ENCODE measurements at places on chromosomes 2 and 18.
A peak's percentile ranks its signal among the peaks of the same experiment; 100 is the strongest.

DNA sequence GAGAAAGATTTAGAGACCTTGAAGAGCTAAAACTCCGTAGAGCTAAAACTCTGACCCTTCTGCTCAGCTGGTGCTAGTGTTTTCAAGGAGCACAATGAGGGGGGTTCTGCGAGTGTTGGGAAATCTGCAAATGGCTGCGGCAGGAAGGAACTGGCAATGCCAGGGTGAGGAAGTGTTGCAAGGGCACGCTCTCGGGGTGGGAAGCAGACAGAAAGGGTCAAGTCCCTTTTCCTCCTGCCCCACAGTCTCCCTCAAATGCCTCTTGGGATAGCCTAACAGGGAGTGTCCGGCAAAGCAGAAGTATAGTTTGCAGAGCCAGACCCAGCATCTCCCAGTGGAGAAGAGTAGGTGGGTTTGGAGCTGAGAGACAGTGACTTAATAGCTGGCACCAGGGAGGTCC lies 60.5 kb downstream of the NCAPH start:
- DNase-seq: no peak

DNA sequence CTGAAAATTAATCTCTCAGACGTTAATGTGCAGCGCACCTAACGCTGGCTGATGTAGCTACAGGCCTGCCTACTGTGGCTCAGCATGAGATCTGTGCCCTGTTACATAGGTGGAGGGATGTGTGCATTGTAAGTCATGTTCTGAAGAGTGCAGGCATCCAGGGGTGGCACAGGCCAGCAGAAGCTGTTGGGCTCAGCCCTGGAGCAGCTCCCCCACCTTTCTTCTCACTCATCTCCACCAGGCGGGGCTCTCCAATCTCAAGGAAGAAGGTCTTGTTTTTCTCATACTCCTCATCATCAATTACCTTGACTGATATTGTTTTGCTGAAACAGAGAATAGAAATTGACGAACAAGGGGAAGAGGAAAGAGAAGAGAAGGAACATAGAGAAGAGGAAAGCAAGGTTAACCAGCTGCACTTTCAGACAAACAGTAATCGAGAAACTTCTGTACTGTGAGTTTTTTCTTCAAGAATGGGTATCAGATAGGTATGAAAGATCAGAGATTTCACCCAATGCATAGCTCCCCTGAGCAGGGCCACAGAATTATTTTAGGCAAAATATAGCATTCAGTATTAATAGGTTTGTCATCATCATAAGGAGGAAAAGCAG lies 273.6 kb downstream of the SLC8A1 start:
- no peak for DNase-seq

- peak; percentile 7 for DNase-seq
These were observed 51.4 kb upstream of the SPAG16 start for GRCh38 chr2:213232649-213233437.

GRCh38 chr2:232255033-232255432 lies 123.5 kb upstream of the ALPP start:
- DNase-seq: no peak

DNA sequence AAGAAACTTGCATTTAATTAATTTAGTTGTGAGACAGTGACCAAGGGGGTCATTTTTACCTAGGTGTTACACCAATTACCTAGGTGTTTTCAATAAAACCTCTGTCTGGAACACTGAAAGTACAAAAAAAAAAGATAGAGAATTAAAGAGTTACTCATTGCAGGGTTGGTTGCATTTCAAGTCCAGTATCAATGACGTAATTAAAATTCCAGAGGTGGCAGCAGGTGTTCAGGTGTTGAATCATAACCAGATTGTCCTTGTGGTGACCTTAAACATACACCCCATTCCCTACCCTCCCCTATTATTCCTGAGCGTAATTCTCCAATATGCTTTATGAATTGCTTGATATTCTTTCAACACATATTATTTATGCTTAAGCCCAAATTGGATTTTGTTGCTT lies 352.0 kb upstream of the SLC8A1 start:
- no peak for DNase-seq

DNA sequence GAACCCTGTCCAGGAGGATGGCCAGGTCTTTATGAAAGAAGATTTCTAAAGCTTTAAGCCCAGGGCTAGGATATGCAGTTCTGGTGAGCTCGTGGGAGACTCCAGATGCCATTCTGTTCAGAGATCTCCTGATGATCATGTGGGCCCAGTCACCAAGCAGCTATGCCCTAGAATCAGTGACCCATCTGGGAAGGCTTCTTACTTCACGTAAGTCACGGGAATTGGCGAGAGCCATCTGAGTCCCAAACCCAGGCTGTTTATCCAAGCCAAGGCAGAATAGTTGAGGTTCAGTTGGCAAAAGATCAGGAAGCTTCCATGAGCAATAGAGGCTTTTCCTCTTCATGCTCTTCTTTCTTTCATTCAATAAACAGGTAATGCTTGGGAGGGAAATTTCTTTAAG lies 23.9 kb downstream of the ANTXR1 start:
- DNase-seq: no peak

DNA sequence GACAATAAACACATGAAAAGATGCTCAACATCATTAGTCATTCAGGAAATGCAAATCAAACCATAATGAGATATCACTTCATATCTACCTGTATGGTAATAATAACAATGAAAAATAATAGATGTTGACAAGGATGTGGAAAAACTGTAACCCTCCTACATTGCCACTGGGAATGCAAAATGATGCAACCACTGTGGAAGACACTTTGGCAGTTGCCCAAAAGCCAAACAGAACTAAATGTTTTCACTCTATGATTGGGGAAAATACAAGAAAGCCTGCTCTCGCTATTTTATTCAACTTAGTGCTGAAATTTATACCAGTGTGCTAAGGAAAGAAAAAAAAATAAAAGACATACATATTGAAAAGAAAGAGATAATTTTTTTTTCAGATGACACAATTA lies 934.5 kb downstream of the CNTNAP5 start:
- DNase-seq: no peak

DNA sequence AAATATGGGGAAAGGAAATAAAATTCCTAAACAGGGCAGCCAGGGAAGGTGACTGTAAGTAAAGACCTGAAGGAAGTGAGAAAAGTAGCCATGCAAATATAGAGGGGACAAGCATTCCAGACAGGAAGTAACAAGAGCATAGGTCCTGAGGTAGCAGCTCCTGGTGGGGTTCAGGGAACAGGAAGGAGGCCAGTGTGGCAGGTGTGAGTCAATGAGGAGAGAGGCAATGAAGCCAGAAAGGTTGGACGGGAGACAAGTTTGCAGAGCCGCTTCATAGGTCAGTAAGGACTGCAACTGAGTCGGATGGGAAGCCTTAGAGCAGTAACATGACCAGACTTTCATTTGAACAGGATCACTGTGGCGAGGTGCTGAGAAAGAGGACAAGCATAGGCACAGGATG lies 150.9 kb downstream of the METTL4 start:
- no peak for DNase-seq

- no peak for DNase-seq
These were observed 1142.1 kb downstream of the DPP10 start for GRCh38 chr2:115584507-115584906.

DNA sequence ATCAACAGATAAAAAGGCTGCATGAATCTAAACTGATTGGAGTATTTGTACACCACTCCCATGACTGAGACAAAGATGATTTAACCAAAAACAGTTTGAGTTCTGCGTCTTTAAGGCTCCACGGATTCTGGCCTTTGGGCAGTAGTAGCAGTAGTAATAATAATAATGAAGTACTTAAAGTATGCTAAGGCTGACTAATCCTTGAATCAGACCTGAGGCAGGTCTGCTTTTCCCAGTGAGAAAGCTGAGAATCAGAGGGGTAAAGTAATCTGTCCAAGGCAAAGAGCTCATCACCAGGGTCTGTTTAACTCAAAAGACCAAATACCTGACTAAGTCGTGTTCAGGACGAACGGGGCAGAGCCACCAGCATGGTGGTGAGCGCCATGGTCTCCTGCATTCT lies 61.4 kb downstream of the ID2 start:
- DNase-seq: no peak

DNA sequence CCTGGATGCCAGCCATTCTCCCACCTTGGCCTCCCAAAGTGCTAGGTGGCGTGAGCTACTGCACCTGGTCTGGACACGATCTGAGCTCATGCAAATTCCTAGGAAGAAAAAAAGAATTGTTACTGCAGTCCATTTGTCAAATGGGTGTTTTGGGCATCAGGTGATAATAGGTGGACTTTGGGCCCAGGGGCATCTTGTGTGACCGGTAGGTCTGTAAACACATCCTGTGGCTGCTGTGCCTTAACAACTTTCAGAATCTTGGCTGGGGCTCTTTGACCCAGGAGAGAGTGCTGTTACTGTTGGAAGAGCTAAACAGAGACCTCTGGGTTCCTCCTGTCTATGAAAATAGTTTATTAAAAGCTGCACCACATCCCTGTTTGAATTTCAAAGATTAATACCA lies 34.9 kb upstream of the TFCP2L1 start:
- DNase-seq: no peak

DNA sequence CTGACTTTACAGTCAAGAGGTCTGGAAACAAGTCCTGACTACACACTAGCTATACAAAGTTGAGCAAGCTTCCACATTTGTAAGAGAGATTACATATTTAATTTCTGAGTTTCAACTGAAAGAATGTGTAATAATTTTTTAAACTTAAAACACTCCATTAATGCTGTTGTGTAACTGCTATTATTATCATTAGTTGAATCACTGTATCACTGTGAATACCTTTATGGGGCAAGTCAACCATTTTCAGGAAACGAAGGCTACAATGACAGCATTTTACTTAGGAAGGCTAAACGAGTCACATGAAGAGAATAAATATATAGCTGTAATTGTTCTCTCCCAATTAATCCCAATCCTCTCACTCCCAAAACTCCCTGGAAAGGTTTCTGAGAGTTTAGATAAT lies 46.3 kb downstream of the TRIP12 start:
- no peak for DNase-seq

DNA sequence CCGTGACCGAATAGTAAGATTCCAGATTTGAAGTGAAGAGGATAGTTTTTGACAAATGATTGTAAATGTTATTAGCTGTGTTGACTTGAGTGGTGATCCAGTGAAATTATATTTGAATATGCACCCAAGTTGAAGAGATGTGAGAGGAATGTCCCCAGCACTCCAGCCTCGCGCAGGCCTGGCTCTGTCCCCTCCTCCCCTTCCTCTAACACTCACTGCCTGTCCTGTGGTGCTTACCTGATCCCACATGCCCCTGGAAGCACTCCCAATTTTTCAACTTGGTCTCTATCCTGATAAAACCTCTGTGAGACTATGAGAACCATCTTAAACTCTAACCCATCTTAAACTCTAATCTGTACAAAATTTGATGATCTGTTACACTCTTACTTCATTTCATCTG lies 154.7 kb upstream of the LRP1B start:
- no peak for DNase-seq

- no peak for DNase-seq
These were observed 137.7 kb downstream of the PXDN start for GRCh38 chr2:1606421-1607235.

DNA sequence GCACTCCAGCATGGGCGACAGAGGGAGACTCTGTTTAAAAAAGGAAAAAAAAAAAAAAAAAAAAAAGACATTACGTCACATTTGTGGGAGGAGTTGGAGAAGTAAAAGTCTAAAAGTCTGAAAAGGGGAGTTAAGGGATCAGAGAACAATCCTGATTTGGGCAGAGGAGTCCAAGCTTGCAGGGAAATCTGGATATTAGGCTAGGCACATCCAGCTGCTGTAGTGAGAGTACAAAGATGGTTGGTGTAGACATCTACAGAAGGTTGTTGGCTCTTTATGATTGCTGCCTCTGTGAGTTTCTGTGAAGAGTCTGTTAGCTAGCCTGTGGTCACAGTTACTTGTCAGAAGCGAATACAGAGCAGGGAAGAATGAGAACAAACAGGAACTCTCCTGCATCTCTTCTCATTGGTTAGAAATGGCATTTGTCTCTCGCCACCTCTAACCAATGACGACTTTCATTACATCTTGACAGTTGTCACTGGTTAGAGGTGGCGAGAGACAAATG lies 3.3 kb upstream of the OSBPL6 start:
- no peak for DNase-seq

- no peak for DNase-seq
These were observed 71.4 kb downstream of the TRIB2 start for GRCh38 chr2:12787891-12788801.

DNA sequence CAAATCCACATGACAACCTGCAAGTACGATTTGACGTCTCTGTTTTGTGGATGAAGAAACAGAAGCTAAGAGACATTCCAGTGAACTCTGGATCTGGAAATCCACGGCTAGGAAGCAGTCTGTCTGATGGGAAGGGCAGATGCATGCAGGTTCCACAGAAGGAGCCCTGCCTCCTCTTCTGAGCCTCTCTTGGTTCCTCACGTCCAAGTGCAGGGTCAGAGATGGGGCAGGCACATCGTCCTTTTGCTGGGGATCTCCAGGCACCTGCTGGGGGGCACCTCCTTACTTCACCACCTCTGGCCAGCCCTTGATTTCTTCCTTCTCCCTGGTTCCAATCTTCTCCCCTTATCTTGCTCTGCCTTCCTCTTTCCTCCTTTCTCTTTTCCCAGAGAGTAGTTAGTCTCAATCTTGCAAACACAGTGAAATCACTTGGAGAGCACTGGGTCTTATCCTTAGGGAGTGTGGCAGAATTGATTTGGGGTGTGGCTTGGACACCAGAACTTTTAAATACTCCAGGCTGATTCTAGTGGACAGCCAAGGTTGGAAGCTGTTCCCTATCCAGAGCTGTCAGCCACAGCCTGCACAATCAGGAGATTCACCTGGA lies 137.8 kb downstream of the BCL2 start:
- no peak for DNase-seq

GRCh38 chr2:196123679-196124373 lies 47.6 kb downstream of the STK17B start:
- DNase-seq: no peak

GRCh38 chr2:112031473-112032223 lies 23.4 kb upstream of the TMEM87B start:
- DNase-seq: no peak

- DNase-seq: no peak
These were observed 90.4 kb downstream of the MBD2 start for GRCh38 chr18:54134053-54134452.

DNA sequence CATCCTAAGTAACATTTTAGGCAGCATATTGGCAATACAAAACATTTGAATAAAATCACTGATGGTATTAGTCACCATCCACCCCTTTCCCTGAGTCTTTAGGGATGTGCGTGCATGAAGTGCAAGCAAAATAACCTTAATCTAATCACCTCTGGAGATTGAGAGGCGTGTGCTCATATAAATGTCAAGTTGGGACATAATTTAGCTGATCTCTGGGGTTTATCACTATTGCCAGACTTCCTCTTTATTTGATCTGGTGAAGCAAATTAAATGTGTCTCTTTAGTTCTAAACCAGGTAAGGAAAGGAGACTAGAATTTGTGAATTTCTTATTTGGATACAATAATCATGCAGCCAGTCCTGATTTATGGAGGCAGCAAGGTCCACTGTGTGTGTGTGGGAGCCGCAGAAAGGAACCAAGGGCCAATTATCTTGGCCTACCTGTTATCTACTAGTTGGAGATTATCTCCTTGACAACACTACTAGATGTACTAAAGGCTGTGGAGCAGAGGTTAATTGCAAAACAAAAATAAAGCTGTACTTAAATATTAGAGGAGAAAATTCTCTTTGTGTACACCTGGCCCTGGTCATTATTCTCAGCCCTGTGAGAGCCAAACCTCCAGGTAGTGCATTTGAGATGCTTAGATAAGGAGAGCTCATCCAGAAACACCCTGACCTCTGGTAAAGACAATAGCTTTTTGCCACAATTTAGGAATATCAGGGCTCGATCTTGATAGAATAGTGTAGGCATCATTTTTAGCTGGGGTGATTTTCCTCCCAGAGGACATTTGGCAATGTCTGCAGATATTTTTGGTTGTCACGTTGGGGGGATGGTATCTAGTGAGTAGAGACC lies 78.2 kb downstream of the HRH4 start:
- no peak for DNase-seq
